Posterior cingulate gyrus (tissue), 11 donors: ENCODE measurements at places on chromosomes 7 and 10.

DNA sequence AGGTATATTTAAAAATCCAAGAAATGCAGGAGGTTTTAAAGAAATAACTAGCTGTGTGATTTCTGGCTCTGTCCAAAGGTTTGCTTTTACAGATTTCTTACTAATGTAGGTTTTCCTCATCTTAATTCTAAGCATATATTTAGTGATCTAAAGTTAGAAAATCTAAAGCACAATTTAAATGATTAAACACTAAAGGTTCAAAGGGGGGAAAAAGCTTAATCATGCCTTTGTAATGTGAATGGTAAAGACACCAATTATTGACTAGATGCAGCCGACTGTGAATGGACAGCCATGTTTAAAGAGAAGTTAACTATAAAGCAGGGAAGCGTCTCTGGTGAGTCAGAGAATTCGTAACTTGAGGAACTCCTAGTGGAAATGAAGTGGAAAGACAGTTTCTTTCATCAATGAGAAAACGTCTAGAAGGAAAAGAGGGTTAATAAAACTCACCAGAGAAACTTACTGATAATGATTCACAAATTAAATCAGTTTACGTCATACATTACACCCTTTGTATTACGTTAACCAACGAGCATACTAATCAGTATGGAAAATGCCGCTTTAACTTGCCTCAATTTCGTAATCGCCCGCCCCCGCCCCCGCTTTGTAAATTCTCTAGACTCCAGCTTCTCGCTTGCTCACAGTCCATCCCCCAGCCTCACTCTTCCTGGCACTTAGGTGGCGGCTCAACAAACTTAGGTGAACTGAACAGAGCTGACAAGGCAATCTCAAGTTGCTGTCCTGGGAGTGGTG, 1.1 kb upstream of the HBP1 start:
- DNase-seq, result no peak

GRCh38 chr7:98399890-98400541, 874 bp downstream of the BAIAP2L1 start:
- DNase-seq, result no peak

DNA sequence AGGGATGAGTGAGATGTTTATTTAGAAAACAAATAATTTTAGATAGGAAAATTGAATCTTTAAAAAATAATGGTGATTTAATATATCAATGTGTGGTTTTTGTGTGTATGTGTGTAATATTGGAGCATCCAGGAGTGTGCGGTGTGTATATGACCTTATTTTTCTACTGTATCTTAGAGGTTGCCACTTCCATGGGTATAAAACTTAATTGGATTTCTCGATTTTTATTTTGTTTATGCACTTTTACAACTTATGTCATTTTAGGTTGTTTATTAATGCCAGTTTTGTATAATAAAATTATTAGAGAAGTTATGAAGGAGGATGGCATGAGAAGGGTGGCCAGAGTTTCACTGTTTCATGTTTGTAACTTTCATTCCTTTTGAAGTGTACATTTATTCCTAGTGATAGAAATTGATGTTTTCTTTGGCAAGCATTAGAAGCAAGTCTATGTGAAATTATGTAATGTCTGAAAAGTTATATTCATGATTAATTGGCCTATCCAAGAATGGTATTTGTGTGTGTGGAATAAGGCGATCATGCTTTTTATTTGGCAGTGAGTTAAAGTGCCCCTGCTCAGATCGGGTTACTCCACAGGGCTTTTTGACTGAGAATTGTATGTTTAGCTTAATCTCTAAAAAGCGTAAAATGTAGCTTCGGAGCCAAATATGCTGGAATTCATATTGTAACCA, 110.3 kb downstream of the KAT6B start:
- no peak for DNase-seq

DNA sequence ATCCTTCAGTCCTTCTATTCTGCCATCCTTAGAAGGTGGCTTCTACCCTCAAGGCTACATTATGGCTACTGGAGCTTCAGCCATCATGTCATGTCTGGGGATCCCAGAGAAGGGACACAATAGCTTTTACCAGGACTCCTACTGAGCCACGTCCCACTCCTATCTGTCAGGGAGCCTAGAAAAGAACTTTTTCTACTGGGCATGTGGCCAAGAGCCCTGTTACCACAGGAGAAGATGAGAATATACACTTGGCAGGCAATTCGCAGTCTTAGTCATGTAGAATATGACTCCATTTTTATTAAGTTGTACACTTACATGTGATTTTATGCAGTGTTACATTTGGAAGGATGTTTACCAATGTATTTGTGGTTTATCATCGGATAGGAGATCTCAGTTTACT, 64.6 kb upstream of the KCNMA1 start:
- no peak for DNase-seq

DNA sequence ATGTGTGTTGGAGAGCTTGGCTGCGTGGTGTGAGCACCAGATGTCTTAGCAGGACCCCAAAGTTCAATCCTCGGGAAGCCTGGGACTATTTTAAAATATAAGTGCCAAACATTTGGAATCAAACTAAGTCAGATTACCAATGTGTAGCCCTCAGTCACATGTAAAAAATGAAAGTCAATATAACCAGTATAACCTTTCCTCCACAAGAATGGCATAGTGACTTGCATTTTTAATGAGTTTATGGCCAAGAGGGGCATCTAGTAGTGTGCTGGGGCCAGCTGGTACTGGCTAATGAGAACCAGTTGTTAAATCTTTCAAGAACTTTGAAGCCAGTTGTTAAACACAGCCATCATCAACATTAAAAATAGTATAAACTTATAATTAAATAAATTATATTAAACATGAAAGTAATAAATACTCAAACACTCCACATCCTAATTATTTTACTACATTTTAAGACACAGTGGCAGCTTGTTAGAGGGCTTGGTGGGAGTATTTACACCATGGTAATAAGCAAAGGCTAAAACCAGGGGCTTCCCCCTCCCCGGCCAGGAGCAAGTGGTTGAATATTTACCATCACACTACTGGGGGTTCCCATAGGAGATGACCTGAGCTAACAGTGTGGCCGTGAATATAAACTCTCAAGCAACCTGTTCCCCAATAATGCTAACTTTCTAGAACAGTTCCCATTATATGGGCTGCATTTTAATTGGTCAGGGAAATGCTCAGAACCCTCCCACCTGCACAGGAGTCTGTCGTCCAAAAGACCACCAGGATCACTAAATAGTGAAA, 7.9 kb upstream of the FAM170B start:
- DNase-seq, result no peak
